Thoracic aorta (tissue), 2 donors: ENCODE measurements at places on chromosomes 2 and 18. TPM values are rescaled to one million over a fixed set of nuclear protein-coding genes. Genes with fewer than 3 reads are reported as not detected.

GRCh38 chr2:231199219-231199618 lies 788 bp downstream of the ARMC9 start:
- H3K4me3 ChIP-seq = peak overlapping the region; percentile 83
- H3K36me3 ChIP-seq = no peaks in the 10 kb centered on the region
- no peak for DNase-seq
- peak overlapping the region; percentile 78 for H3K27ac ChIP-seq

- H3K36me3 ChIP-seq = no peaks in the 10 kb centered on the region
- no peaks in the 10 kb centered on the region for H3K27me3 ChIP-seq
- no peak overlapping the region for H3K4me3 ChIP-seq
- no peak overlapping the region for H3K27ac ChIP-seq
- no peaks in the 10 kb centered on the region for H3K4me1 ChIP-seq
These were observed 22.0 kb downstream of the MYL12B start for GRCh38 chr18:3283908-3284307.

- H3K4me3 ChIP-seq = no peak overlapping the region
- peaks cover 25% of the 10 kb centered on the region for H3K27me3 ChIP-seq
- H3K4me1 ChIP-seq = peaks cover 22% of the 10 kb centered on the region
- no peaks in the 10 kb centered on the region for H3K36me3 ChIP-seq
These were observed 2.5 kb upstream of the EGR4 start for GRCh38 chr2:73295751-73296400.

DNA sequence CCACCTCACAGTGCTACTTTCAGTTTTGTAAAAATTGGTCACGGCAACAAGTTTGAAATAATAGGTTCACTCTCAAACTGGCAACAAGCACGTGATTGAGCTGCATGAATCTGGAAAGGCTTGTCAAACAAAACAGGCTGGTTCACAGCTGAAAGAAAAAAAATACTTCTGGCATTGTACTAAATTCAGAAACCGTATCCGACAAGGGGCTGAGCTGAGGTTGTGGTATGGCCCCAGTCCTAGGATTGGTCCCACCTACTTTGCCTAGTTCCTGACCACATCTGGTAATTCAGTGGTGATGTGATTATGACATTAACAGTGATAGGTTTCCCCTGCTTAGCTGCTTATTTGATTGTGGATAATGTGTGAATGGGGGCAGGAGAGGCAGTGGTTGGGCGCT lies 326.5 kb upstream of the THUMPD2 start:
- H3K4me1 ChIP-seq = peaks cover 37% of the 10 kb centered on the region
- DNase-seq = no peak
- peak overlapping the region; percentile 0 for H3K27ac ChIP-seq
- H3K4me3 ChIP-seq = peak overlapping the region; percentile 2

GRCh38 chr2:20623741-20624155 lies 27.1 kb downstream of the HS1BP3 start:
- H3K27ac ChIP-seq = peak overlapping the region; percentile 79
- no peak overlapping the region for H3K4me3 ChIP-seq
- no peaks in the 10 kb centered on the region for H3K27me3 ChIP-seq
- H3K36me3 ChIP-seq = peaks cover 44% of the 10 kb centered on the region
- H3K4me1 ChIP-seq = peaks cover 11% of the 10 kb centered on the region
- no peak for DNase-seq

- no peaks in the 10 kb centered on the region for H3K27me3 ChIP-seq
- H3K4me1 ChIP-seq = no peaks in the 10 kb centered on the region
- no peaks in the 10 kb centered on the region for H3K36me3 ChIP-seq
These were observed at the start of gene IL36G for GRCh38 chr2:112977559-112978056. IL36G (plus strand) TSS chr2:112978006; CDS start chr2:112978639, 633 bp downstream.

- H3K27me3 ChIP-seq = no peaks in the 10 kb centered on the region
- H3K4me1 ChIP-seq = peaks cover 3% of the 10 kb centered on the region
- H3K27ac ChIP-seq = no peak overlapping the region
- no peak for DNase-seq
- peaks cover 11% of the 10 kb centered on the region for H3K36me3 ChIP-seq
These were observed 62.5 kb downstream of the SERTAD2 start for GRCh38 chr2:64591188-64591587.

DNA sequence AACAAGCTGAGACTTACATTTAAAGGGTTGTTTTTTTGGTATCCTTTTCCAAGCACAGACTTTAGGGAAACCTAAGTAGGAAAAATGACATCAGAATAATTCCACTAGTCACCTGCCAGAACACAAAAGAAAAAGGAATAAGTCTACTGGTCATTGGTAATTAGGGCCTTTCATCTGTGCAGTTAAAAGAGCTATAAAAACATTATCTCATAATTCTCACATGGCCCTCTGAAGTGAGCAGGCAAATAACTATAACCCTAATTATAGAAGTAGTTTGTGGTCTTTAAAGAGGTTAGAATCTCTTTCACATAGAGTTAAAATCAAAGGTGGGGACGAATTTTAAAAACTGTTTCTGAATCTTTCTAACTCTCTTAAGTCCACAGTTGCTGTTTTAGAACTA lies 111.1 kb upstream of the B3GNT2 start:
- H3K4me3 ChIP-seq = no peak overlapping the region
- no peak overlapping the region for H3K27ac ChIP-seq
- no peaks in the 10 kb centered on the region for H3K36me3 ChIP-seq
- no peaks in the 10 kb centered on the region for H3K4me1 ChIP-seq
- no peaks in the 10 kb centered on the region for H3K27me3 ChIP-seq

DNA sequence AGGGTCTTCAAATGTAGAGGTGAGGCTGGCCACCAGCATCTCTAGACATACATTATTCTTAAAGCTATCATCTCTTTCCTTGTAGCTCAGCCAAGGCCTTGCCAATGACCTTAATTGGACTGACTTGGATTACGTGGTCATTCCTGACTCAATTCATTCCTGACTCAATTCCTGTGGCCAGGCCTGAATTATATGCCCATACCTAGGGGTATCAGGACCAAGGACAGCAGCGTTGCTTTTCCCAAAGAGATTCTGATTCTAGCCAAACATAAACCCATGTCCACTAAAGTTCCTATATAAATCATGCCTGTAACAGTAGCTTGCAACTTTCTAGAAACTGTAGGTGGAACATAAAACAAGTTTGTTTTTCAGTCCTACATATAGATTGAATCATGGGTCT lies 231.7 kb downstream of the ARL6IP6 start:
- no peaks in the 10 kb centered on the region for H3K27me3 ChIP-seq
- no peak overlapping the region for H3K27ac ChIP-seq
- DNase-seq = no peak

GRCh38 chr18:63617049-63617914 lies 26.8 kb downstream of the SERPINB4 start:
- no peak overlapping the region for H3K4me3 ChIP-seq
- H3K36me3 ChIP-seq = no peaks in the 10 kb centered on the region
- no peaks in the 10 kb centered on the region for H3K4me1 ChIP-seq
- H3K27me3 ChIP-seq = no peaks in the 10 kb centered on the region
- H3K27ac ChIP-seq = no peak overlapping the region

DNA sequence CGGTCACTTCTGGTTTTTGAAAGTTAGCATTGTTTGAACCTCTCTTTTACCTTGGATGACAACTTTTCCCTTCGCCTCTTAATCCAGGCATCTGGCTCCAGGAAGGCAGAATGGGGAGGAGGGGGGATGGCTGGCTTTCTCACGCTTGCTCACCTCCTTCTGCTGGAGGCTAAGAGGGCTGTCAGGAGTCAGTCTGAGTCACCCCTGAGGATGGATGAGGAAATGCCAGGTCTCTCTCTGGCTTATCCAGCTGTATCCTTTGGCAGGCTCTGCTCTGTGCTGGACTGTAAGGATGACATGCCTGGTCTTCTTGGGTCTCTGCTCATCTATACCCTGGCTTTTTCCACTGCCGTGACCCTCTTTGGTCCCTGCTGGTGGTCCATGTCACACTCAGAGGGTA lies 142.9 kb upstream of the GYPC start:
- no peak overlapping the region for H3K27ac ChIP-seq
- H3K27me3 ChIP-seq = no peaks in the 10 kb centered on the region
- no peak for DNase-seq
- H3K4me3 ChIP-seq = no peak overlapping the region

Gene SLC40A1
- 118 TPM for total RNA-seq

Gene SULT1C4
- 2.8 TPM for total RNA-seq
